ENCODE measurements at places on chromosomes 12 and 14.

- DNase-seq = no peak
Measured at GRCh38 chr14:68301219-68301618, 481.6 kb downstream of the RAD51B start.

GRCh38 chr12:84069198-84069597 is 843.4 kb downstream of the SLC6A15 start:
- DNase-seq = no peak

GRCh38 chr12:43148691-43149090 is 403.3 kb downstream of the ADAMTS20 start:
- DNase-seq = no peak

DNA sequence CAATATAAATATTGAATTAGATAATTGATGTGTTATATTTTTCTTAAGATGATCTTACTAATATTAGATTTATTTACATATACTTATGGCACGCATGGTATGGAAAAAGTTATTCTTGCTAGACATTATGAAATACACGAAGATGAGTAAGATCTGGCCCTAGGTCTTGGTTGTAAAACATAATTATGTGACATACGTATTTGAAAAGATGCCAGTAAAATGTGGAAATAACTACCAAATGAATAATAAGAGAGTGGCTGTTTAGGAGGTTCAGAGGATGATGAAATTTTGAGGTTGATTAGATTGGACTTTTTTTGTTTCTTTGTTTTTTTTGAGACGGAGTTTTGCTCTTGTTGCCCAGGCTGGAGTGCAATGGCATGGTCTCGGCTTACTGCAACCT is 41.3 kb downstream of the FANCM start:
- no peak for DNase-seq

DNA sequence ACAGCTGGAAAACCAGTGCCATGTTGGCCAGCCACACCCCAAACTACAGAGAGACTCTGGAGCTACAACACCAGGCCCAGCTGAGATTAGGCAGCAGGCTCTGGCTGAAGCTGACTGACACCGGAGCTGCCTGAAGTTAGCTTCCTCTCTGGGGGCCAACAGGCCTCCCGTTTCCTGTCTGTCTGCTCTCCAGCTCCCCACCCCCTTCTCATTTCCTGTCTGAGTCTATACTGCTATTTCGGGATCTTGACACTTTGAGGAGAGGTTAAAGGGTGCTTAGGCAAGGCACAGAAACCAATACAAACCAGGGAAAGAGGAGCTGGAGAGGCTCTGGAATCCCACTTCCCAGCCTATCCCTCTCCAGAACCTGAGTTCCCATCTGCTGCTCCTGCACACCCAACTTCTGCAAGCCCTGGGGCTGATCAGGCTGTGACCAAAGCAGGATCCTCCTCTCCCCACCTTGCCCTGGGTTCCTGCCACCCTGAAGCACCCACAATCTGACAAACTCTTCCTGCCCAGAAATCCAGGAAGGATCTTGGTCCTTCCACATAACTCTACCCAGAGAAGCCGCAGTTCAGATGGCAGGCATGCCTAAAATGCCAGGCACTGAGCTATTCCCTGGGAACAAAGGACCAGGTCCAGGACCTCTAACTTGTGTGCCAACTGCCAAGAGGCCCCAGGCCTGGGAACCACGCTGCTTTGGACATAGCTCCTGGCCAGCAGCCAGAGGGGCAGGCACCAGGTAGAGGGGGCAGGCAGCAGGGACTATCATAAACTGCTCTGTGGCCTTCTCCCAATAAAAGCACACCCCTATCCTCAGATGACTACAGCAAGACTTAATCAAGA is 39.9 kb downstream of the PRPF40B start:
- peak; percentile 85 for DNase-seq

DNA sequence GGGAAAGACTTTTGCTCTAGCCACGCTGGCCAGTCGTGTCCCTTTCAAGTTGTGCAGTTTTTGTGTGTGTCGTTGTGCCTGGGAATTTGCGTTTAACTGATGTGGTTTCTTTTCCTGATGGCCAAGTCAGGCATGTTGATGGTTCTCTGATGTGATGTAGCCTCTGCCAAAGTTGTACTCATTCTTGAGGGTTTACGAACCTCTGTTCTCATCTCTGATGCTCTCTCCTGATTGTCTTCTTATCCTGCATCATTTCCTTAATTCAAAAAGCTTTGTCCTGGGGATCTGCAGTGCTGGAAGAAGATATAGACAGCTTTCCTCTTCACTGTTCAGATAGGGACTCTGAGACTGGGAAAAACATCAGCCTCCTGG is 25.4 kb downstream of the CD9 start:
- DNase-seq = no peak
